ENCODE measurements at places on chromosomes 5 and 9. TPM values are rescaled to one million over a fixed set of nuclear protein-coding genes. Genes with fewer than 3 reads are reported as not detected.

- peak; percentile 45 for DNase-seq
Measured at GRCh38 chr5:115549154-115549553, 4.6 kb upstream of the FEM1C start.

DNA sequence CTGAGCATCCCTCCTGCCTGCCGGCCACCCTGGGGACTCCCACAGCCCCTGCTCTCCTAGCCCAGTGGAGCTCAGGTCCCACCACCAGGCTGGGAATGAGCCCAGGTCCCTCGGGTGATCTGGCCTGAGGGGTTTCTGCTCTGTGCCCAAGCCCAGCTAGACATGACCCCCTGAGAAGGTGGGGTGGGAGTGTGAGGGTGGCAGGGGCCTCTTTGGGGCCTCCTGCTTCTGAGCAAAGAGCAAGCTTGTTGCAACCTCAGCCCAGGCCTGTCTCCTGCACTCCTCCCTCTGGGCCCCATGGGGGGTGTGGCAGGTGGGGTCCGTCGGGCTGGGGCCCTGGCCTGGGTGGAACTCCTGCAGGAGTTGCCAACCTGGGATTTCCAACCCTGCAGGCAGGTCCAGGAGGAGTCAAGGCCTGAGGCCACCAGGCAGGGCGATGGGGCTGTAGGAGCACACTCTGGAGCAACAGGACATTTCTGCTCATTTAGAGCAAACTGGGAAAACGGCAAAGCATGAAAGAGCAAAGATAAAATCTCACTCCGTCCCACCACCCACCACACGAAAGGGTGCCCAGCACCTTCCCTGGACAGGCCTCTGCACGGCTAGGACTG is 11.4 kb upstream of the NRARP start:
- DNase-seq: no peak

- DNase-seq: no peak
Measured at GRCh38 chr9:37342895-37343294, 79.6 kb upstream of the GRHPR start.

DNA sequence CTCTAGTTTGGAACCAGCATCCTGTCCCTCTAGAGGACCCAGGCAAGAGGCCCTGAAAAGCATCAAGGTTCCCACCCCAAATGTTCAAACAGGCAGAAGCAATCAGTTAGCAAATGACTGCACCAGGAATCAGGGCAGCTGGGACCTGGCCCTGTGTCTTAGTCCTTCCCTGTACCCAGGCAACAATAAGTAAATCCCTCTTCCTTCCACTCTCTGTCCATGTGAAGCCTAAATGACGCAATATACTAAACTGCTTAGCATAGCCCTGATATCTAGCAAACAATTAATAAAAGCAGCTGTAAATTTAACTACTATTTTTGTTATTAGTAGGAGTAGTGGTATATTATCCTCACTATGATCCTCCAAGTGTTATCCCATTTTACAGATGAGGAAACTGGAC is 13.2 kb upstream of the ADRA1B start:
- no peak for DNase-seq

- DNase-seq: no peak
Measured at GRCh38 chr5:158857371-158857770, 242.3 kb downstream of the EBF1 start.

GRCh38 chr5:180589771-180590542 is 1.3 kb downstream of the SCGB3A1 start:
- no peak for DNase-seq

DNA sequence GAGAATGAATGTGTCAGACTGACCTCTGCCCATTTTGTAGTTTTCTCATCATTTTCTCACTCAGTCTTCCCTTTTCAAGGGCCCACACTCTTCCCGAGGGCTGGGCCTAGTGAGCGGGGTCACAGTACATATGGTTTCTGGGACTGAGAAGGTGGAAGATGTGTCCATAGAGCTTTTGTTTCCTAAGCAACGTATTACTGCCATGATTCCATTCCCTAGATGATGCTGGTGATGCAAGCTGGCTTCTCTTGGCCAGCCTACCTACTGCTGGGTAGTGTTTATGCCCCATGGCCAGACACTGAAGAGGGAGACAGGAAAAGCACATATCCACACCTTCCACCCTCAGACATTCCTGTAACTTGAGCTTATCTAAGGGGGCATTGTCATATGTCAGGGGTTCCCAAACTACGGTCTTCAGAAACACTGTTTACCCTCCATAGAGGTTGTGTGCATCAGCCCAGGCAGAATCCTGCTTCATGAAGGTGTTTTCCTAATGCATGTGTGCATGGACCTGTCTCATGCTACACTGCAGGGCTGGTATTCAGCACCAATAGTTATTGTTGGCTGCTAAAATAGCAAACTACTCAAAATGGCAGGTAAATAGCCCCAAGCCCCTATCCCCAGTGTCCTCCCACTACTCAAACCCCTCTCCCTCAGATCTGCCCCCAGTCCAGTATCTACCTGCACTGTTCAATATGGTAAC is 9.5 kb downstream of the IRF1 start:
- DNase-seq: no peak

DNA sequence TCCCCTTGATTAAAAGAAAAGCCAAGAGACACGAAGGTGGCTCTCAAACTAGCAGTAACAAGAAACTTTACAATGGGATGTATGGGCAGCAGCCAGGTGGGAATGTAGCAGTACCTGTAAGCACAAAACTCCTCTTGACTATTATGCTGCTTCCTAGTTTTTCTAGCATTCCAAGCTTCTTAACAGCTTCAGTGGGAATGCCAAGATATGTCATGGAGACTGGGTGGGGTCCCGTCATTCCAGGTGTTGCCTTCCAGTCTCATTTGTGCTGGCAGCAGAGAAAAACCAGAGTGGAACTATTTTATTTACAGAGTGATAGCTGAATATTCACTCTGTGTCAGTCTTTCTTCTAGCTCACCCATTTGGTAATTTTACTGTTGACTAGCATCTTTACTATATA is 236.6 kb downstream of the ARL15 start:
- DNase-seq: no peak

- no peak for DNase-seq
Measured at GRCh38 chr5:168346417-168346816, 55.0 kb downstream of the WWC1 start.

GRCh38 chr9:35432076-35432475 is 57.8 kb upstream of the RUSC2 start:
- DNase-seq: no peak

DNA sequence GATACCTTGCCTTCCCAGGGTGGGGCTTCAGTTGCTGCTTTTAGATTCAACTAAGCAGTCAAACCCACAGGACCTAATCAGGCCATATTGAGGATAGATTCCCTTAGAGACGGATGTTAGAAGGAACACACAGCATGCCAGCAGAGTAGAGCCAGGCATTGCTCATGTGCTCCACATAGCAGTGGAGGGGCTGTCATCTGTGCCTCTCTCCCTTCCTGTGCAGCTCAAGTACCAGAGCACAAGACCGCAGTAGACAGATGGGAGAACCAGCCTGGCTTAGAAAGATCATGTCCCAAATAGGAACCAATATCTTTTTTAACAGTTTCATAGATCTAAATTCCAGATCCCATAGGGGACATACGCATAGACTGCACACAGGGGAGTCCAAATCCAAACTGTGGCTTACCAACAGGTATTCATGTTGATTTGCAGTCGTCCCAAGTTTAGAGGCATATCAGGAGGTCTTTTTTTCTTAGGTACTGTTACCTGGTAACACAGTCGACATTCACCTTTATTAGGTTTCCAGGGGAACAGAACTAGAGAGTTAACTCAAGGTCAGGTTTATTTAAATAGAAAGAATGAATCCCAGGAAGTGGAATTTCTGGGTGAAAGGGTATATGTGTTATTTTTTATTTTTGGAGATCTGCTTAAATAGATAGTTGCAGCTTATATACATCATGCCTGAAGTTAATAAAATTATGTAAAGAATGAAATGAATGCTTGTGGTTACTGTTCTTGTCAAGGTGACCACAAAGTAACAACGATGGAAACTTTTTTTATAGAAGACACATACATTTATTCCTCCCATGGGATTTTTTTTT is 43.5 kb upstream of the PCAT7 start:
- no peak for DNase-seq

OR1Q1 gene
- 0.05 TPM for polyA plus RNA-seq

NAIP gene
- polyA plus RNA-seq: 22.3 TPM

PIP5K1B gene
- 1.2 TPM for polyA plus RNA-seq
